ENCODE measurements at places on chromosomes 2 and 18.

DNA sequence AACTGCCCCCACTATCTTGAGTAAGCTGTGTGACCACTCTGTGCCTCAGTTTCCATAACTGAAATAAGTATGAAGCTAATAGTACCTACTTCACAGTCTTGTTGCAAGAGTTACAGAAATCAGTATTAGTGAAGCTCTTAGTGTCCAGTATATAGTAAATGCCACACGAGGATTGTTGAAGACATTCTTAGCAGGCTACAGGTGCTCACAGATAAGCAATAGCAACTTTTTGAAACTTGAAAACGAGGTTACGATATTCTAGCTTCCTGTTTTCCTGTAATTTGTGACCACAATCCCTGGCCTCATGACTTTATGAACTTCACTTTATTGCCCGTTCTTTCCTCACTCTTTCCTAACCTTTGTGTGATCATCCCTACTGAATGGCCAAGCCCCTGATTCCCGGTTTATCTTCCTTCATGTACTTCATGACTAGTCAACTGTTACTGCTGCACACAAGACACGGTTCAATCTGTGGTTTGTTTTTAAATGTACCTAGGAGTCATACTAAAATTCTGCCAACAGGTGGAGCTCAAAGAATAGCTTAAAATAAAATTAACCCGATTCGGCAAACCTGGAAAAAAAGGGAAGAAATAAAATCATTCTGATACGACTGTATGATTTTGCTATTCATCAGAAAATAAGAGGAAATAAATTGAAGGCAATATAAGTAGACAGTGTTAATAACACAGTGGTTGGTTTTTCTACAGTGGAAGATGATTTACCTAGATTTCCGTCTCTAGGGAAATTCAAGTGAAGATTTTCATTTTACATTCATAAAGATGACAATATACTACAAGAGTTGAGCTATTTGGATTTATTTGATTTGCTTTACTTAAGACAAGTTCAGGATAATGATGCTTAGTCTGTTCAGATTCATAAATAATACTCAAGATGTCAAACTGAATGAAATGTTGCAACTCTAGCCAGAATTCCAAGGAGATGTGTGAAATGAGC is 38.1 kb upstream of the STAT1 start:
- no peak for DNase-seq

- no peak for DNase-seq
These were observed 148.1 kb downstream of the BAZ2B start for GRCh38 chr2:159468257-159468656.

DNA sequence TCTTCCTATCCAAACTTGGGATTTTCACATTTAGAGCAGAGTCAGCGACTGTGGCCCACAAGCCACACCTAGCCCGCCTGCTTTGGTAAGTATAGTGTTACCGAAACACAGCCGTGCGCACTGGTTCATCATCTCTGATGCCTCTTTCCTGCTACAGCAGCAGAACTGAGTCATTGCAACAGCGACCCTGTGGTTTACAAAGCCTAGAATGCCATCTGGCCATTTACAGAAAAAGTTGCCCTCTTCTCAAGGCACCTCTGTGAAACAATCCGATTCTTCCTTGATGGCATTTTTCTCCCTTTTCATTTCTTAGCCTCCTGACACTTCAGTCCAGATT is 10.7 kb upstream of the IAH1 start:
- no peak for DNase-seq

DNA sequence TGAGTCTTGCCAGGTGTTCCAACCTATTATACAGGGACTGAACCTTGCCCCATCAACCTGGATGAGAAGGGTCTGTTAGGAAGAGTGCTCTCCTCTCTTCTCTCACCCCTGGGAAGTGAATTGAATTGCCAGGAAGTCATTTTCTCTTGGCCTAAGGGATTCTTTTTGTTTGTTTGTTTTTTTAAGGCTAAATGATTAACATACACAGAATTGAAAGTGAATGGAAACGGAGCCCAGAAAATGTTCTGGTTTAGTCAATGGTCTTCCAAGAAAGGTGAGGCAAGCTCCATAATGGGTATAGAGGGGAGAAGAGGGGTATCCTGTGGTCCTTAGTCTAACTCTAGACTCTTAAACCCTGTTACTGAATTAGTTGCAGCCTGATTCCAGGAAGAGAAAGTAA is 189.1 kb downstream of the FSHR start:
- DNase-seq, result no peak

DNA sequence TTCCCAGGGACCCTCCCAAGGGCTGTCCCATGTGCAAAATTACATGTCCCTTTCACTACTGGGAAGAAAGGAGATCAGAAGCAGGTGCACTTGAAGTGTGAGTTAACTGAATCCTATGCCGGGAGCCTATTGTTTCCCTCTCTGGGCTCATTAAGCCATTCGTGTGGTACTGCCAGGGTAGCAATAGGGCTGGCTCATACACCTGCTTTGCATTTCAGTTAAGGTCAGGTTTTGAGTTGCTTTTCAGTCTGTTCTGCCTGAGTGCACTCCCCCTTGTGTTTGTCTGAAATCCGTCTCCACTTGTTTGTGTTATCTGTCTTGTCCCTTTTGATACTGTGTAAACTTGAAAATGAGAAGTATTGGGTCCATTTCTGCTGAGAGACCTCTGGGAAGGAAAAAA is 1232.6 kb upstream of the NRXN1 start:
- no peak for DNase-seq

DNA sequence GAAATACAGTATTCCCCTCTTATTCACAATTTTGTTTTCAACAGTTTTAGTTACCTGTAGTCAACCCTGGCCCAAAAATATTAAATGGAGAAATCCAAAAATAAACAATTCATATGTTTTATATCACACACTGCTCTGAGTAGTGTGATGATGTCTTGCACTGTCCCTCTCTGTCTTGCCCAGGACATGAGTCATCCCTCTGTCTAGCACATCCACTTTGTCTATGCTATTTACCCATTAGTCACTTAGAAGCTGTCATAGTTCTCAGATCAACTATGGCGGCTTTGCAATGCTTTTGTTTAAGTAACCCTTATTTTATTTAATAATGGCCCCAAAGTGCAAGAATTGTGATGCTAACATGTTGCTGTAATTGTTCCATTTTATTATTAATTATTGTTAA is 380.6 kb upstream of the REG3G start:
- no peak for DNase-seq

- no peak for DNase-seq
These were observed 57.8 kb downstream of the PDE1A start for GRCh38 chr2:182368996-182369395.

DNA sequence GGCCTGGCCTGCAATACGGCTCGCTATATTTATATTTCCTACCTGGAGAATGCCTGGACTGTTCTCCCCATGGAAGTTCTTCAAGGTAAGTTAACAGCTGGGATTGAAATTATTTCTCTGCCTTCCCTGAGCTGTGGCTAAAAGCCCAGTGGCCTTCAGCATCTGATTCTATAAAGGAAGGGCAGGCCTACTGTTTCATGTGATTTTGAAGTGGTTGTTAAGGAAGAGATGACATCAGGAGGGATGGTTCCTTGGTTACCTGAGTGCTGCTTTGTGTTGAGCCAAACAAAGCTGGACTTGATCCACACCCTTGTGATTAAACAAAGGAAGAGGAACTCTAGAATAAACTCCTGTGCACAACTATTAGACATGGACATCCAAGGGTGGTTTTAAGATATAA is 61.6 kb downstream of the MFSD6 start:
- no peak for DNase-seq

DNA sequence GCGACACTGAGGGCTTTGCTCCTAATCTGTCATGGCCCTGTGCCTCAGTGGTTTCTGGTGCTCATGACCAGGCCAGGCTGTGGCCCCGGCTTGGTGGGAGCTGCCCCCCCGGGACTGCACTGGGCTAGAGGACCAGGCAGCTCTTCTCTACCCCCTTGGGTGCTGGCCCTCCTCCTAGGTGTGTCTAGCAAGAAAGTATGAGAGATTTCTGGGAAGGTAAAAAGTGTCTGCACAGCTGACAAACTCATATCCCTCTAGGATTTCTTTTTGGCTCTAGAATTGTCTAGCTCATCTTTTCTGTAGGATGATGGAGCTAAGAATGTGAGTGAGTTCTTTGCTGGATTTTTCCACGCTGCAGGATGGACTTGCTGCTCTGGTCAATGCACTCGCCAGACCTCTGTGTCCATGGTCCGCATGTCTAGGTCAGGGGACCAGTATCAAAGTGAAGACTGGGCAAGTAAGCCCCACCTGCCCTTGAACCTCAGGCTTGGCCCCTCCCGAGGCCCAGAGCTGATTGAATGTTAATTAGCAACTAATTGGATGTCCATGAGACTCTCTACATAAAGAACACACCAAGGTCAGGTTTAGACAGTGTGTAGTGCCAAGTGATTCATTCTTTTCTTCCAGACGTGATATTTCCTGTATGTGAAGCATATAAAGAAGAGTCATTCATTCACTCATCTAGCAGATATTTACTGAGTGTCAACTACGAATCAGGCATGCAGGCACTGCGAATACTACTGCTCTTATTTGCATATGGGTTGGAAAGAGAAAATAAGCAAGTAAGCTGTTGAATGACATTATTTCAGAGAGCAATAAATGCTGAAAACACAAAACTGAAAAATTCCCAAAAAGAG is 15.6 kb upstream of the PSD4 start:
- DNase-seq, result no peak

DNA sequence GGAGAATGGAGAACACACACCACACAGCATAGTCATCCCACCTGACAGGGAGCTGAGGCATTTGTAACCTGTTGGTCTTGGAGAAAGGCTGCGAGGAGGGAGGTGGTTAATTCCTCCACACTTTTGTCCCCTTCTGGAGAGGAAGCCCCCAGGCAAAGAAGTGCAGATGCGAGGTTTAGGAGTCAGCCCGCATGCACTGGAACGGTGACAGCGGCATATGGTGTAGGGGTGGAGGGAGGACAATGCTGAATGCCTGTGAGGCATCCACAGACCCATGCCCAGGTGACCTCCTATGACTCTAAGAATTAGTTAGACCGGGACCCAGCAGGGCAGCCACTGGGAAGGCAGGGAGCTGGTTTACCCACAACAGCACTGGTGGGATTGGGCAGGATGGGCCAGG is 12.2 kb downstream of the SPATA3 start:
- DNase-seq, result no peak

- DNase-seq, result no peak
These were observed 536.4 kb downstream of the CNTNAP5 start for GRCh38 chr2:124561486-124561885.

DNA sequence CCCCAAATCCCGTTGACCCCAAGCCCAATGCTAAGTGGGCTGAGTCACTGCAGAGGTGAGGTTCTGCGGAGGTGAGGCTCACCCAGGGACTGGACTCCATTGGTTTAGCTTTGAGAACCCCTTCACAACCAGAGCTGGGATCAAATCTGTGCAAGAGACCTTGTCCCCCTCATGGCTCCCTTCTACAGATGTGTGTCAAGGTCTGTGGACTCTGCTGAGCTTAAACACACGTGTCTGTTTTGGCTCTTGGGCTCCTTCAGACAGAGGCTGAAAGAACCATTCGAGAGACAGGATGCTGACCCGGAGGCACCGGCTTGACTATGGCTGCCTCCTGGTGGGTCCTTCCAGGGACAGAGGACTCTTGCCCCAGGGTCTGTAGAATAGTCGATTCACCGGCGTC is 190.3 kb downstream of the LPIN1 start:
- DNase-seq, result no peak

- DNase-seq, result no peak
These were observed 1552.9 kb upstream of the SLC39A10 start for GRCh38 chr2:194103941-194104659.

GRCh38 chr2:112472547-112473263 is 9.3 kb upstream of the TTL start:
- DNase-seq, result no peak
